ENCODE measurements at places on chromosomes 4 and X.

- DNase-seq, result no peak
These were observed 145.6 kb downstream of the SMIM20 start for GRCh38 chr4:26059391-26060154.

DNA sequence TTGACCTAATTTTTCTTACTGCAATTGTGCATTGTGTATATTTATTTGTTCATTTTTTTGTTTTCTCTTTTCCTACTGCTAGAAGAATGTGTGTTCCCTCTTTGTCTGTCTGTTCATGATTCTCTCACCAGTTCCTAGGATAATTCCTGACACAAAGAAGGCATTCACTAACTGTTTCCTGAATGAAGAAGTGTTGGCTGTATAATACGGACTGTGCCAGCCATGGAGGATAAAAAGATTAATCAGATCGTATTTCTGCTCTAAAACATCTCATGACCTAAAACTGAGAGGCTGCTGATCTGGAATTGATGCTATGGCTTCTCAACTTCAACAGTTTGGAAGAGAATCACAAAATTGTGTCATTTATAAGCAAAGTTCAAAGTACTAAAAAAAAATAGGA, 563.1 kb upstream of the FRG1 start:
- DNase-seq, result no peak

- no peak for DNase-seq
These were observed 66.5 kb downstream of the CHRNA9 start for GRCh38 chr4:40401631-40402030.

- no peak for DNase-seq
These were observed 237.8 kb upstream of the ARSJ start for GRCh38 chr4:114217150-114217817.

GRCh38 chr4:2141022-2141761, 82.1 kb downstream of the NAT8L start:
- no peak for DNase-seq
